ENCODE measurements at places on chromosomes 2 and 18.

GRCh38 chr2:177187631-177188312 is 24.8 kb upstream of the HNRNPA3 start:
- DNase-seq = no peak

DNA sequence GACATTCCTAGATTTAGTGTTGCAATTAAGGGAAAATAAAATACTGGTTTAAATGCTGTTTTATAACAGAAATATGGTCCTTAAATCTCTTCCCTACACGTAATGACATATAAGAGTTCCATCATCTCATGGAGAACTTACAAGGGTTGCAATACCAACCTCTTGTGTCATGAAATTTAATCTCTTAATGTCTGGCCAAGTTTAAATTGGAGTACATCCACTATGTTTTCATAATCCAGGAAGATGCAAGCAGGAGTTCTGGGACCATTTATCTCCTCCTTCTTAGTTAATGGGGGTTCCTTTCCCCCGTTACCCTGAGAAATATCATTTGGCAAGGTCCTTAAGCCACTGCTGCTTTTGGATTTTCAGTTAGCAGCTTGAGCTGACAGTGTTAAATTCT is 126.0 kb upstream of the ACVR2A start:
- no peak for DNase-seq

DNA sequence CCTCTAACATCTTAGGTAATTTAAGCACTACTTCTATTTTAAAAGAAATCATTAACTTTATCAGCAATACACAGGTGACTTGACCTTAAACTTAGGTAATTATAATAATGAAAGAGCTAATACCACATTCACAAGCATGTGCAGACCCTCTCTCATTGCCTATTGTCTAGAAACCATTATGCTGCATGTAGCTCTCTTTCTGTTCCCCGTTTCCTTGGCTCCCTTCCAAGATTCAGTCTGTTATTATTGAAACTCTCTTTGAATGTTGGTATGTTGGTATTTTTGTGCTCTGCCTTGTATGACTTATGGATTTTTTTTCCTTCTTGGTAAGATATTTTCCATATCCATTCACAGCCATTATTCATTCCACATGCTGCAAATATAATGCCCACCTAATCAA is 201.2 kb downstream of the CDCA7 start:
- no peak for DNase-seq

DNA sequence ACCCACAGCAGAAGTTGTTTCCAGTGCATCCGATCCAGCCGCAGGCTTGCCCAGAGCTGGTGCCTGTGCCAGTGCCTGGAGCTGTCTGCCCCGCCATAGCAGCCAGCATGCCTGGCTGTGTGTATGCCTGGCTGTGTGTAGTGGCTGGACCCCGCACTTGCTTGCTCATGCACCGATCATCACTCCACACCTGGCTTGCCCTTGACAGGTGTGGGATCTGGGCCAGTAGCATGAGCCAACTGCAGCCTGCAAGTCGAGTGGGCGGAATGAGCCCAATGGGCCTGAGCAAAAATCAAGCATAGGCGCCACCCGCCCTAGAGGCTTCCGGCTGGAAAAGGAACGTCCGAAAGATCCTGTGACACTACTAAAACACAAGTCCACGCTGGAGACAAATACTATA is 74.5 kb downstream of the EPB41L3 start:
- DNase-seq = no peak

GRCh38 chr18:5893956-5894610 is 1.2 kb downstream of the TMEM200C start:
- no peak for DNase-seq

- no peak for DNase-seq
These were observed 186.8 kb downstream of the KCNS3 start for GRCh38 chr2:18065249-18065648.

- DNase-seq = no peak
These were observed 87.0 kb upstream of the TMEM200C start for GRCh38 chr18:5982332-5982731.

Measured in BJ (cell line).